ENCODE measurements at places on chromosomes 3 and 15.

DNA sequence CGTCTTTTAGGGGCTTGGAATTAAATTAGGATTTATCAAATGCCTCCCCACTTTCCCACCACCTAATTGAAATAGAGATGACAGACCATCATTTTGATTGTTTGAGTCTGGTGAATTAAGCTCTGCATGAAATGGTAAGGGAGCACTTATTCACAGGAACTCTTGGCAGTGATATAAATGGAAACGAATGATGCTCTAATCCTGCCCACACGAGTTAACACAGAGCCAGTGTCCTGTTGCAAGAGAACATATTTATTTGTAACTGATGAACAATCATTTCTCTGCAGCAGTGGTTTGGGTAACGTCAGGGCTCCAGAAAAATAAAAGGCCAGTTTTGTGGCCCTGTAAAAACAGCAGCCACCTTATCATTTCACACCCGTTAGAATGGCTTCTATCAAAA is 163.3 kb downstream of the FEZF2 start:
- no peak for DNase-seq

DNA sequence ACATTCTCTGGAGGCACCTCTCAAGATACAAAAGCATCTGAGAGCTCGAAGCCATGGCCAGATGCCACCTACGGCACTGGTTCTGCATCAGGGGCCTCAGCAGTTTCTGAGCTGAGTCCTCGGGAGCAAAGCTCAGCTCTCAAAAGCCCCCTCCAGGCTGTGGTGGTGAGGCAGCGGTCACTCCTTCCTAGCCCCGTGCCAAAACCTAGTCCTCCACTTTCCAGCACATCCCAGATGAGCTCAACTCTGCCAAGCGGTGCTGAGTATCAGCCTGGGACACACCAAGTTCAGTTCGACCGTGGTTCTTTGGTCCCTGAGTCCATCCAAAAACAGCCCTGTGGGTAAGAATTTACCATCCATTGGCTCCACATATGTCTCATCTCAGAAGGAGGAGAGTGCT is 79.3 kb upstream of the STT3B start:
- DNase-seq: no peak

DNA sequence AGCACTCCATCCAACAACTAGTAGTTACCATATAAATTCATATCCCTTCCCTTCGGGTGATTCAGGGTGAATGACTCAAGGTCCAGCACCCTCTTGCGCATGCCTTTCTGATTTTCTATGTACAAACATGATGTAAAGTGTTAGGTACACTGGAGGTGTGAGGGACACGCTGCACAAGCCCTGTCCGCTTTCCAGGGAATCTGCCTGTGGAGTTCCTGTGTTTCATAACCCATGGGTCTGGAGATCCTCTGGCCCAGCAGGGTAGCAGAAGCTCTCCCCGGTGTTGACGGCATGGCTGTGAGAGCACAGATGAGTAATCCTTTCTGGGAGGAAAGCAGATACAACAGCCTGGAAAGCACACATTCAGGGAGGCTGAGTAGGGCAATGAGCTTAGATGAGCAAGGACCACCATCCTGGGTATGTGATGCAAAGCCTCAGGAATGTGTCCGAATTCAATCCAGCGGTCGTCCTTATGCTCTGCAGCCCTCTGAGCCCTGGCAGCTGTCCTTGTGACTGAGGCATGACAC is 142.9 kb upstream of the TP63 start:
- peak; percentile 12 for DNase-seq

DNA sequence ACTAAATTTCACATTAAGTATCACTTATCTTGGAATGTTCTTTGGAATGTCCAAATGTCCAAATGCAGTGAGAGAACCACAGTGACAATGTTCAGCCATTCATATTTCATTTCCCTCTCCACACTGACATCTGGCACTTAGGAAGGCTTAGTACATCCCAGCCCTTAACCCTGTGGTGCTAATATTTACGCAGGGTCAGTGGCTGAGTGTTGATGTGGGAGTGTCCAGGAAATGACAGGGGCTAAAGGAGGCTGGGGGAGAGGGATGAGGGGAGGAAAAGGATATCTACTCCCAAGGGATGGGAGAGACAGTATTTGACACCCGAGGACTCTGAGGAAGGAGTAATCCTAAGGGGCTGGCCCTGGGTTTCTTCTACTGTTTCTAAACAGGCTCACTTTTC is 14.1 kb upstream of the CCR4 start:
- no peak for DNase-seq

- no peak for DNase-seq
Observed at GRCh38 chr3:120161902-120162301, 67.7 kb upstream of the GSK3B start.

- DNase-seq: no peak
Observed at GRCh38 chr3:184290331-184290730, 8.7 kb upstream of the PSMD2 start.

GRCh38 chr3:190514413-190515153 is 698 bp downstream of the IL1RAP start:
- peak; percentile 47 for DNase-seq

DNA sequence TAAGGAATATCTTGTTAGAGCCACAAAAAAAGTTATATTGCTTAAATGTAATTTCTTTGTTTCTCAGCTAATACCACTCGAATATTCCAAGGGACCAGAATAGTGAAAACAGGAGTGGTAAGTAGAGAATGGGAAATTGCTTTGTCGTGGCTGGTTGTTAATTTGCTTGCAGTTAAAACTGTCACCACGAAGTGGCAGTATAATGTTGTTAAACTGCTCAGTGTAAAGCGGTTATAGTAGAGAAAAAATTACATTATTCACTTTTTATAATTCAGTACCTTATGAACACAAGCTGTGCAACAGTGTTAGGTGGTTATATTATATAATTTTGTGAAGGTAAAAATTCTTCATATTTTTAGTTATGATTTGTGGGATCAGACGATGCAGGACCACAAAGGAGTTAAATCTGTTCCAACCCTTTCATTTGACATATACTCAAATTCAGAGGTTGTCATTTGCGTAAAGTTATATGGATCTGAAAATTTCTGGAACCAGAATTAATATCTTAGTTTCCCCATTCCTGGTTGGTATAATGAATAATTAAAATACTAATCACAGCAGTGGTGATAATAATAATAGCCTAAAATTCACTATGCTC is 171.8 kb downstream of the FEZF2 start:
- DNase-seq: peak; percentile 65

DNA sequence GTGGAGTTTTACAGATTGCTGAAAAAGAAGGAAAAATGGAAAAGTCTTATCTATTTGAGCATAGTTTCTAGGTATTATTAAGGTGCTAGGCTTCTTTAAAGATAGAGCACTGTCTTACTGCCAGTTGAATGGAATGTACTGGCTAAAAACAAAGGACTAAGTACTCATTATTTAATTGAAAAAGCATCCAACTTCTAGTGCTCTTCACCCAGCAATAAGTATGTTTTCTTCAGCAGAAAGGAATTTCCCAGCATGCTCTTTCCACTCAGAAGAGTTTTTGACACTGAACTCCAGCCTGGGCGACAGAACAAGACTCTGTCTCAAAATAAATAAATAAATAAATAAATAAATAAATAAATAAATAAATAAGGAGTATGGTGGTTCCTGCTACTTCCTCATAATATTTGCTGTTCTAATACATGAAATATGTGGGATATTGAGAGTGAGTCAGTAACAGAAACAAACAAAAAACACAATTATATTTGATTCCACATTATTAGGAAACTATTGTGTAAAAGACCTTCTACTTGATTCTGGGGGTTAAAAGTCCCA is 70.6 kb downstream of the ATP13A4 start:
- no peak for DNase-seq

- no peak for DNase-seq
Observed at GRCh38 chr15:80820092-80820491, 40.9 kb downstream of the CEMIP start.
